Erythroblast (primary cell): ENCODE measurements at places on chromosomes 7 and 10.
A peak's percentile ranks its signal among the peaks of the same experiment; 100 is the strongest.

GRCh38 chr7:55053651-55054571 lies 35.1 kb downstream of the EGFR start:
- no peak for DNase-seq

- no peak for DNase-seq
Observed at GRCh38 chr10:99629625-99629978, 9.4 kb upstream of the SLC25A28 start.

- no peak for DNase-seq
Observed at GRCh38 chr10:1679821-1680650, 57.3 kb downstream of the ADARB2 start.

DNA sequence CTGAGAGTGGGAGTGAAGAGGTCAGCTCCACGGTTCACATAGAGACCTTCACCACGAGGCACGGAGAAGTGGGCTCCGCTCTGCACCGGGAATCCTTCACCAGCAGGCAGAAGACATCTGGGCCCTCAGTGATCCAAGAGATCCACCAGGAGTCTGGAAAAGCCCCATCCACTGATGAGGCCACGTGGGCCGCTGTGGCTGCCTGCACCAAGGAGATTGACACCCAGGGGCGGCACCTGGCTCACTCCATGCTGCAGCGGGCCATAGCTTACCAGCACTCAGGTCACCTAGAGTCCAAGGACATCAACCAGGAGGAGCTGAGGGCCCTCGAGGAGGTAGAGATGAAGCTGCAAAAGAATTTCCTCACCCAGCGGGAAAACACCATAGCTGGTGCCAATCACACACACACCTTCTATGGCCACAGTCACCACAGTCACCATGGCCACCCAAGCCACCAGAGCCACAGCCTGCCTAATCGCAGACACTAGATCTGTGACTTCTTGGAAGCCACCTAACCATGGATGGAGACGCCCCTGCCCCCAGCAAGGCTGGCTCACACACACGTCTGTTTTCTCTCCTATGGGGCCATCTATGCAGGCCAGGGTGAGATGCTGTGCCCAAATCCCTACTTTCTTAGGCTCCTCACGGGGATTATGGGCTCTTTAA lies 694 bp downstream of the C10orf62 start:
- no peak for DNase-seq

DNA sequence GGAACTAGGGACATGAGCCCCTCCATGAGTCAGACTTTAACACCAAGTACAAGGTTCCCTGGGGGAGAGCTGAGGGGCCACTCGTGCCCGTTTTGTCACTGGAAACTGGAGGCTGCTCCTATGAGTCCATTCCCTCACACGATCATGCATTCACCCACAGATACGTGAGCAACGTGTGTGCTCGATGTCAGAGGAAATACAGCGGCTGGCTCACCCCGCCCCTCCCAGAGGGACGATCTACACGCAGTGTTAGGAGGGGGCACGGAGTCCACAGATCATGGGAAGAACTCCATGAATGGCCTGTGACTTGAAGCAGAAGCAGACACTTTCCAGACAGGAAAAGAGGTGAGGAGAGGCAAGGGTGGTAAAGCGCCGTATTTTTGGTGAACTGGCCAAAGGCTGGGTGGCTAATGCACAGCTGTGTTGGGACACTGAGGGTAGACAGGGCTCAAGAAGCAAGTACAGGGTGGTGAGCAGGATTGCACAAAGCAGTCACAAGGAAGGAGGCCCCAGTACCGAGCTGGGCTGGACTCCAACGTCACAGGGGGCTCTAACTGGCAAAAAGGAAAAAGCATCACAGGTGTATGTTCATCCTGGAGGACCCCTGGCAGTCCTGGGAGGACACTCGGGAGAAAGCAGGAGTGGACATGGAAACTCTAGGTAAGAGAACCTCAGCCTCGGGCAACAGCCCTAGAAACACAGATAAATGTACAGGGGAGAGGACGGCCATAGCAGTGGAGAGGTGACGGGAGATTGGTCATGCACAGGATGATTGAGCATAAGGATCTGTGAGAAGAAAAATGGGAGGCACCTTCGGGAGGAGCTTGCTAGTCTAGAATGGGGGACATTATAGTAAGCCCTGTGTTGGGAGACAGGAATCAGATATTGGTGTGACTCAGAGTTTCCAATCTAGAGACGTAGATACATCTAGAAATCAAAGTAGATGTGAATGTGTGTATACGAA lies 41.2 kb downstream of the TNS3 start:
- DNase-seq = no peak

DNA sequence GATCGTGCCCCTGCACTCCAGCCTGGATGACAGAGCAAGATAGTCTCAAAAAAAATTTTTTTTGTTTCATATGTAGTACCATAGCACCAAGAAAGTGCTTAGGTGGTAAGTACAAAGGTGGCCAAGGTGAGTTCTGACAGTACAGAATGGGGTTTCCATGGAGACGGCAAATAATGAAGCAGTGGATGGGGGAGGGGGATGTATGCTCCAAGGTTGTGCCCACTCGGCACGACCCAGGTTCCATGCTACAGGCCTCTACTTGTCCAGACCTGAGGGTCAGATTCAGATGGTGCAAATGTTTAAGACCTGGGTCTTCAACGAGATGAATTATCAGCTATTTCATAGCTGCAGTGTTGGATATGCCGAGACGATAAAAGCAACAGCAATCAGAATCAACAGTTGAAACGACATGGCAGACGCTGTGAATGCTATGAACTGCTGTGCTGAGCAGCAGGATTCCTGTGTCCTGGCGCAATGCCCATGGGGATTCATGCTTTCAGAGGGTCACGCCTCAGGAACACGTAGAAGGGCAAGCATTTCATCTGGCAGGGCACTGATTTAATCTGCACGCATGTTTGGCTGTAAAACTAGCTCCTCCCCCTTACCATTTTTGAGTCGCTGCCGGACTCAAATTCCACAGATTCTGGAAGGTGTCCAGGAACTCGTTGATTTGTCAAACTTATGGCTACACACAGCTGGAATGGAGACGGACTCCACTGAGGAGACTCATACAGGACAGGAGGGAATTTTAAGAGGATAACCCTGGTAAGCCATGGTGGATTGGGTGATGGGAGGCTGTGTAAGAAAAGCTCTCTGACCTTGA lies 256.5 kb downstream of the FRMD4A start:
- DNase-seq = no peak

DNA sequence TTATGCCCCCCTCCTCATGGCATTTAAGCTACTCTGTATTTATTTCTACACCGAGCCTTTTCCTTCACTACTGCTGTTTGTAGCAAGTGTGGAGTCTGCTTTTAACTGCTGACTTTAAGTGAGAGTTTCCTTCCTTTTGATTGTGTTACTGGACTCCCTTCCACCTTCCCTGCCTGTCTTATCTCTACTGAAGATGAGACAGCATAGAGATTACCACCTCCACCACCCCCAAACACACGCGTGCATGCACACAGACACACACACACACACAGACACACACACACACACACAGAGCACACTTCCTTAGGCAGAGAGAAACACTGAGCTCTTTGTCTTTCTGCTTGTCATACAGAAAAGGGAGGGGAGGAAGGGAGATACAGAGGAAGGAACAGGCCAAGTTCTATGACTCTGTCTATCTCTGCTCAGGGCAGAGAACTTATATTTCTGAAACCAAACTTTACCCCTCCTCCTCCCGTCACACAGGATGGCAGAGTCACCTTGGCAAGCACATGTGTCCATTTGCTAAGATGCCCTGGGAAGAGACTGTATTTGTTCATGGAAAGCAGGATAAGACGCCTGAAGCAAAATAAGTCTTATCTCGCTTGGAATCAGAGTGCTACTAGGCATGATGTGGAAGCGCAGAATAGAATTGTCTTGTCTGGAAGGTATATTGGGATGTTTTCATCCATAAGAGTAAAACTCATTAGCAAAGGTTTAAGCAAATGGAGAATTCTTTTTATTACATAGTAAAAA lies 81.8 kb upstream of the CAV2 start:
- DNase-seq = no peak

- DNase-seq = peak; percentile 86
Observed at GRCh38 chr7:5997210-5997808, 11.5 kb downstream of the PMS2 start.

DNA sequence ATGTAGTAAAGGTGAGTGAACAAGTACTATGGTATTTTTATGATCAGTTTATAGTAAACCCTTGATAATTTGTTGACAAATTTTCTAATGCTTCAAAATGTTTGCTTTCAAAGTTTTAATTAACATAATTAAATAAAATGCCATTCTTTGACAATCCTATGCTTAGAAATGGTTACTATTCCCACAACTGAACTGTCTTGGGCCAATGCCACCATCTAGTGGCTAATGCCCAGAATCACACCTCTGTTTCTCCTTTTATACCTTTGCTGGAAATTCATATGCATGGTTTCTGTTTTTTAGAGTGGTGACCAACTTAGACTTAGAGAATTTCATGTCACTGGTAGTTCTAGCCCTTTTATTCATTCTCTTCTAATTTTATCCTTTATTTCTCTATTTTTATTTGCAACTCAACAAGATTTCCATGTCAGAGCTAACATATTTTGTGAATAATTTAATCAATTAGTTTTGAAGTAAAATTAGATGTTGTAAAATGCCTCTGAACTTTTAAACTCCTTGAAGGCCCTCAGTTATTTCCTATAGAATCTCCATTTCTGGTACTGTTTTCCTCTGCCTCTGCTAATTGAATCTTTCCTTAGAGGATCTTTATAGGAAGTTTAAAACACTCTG lies 31.1 kb downstream of the PCGF5 start:
- peak; percentile 69 for DNase-seq
